ENCODE measurements at places on chromosomes 7 and 10. TPM values are rescaled to one million over a fixed set of nuclear protein-coding genes. Genes with fewer than 3 reads are reported as not detected.

TBC1D12 gene
- total RNA-seq, result 41.8 TPM

UPF2 gene
- total RNA-seq, result 22.4 TPM

EPDR1 gene
- 11.6 TPM for total RNA-seq

ANKRD1 gene
- total RNA-seq, result not detected

GHRHR gene
- total RNA-seq, result 2.2 TPM

NEUROD6 gene
- 325 TPM for total RNA-seq

C10orf53 gene
- not detected for total RNA-seq

HERPUD2 gene
- total RNA-seq, result 16.7 TPM

BMPR1A gene
- total RNA-seq, result 45.0 TPM

PLXNA4 gene
- total RNA-seq, result 89.2 TPM

GIMAP7 gene
- 1.5 TPM for total RNA-seq

CCDC71L gene
- total RNA-seq, result 58.5 TPM

SP4 gene
- 59.0 TPM for total RNA-seq

AIFM2 gene
- 3.9 TPM for total RNA-seq

ACTL6B gene
- total RNA-seq, result 99.6 TPM

ADRA2A gene
- 24.6 TPM for total RNA-seq

THSD7A gene
- total RNA-seq, result 30.5 TPM

FAM3C gene
- 119 TPM for total RNA-seq

ODAD2 gene
- 1.5 TPM for total RNA-seq

FXYD4 gene
- total RNA-seq, result not detected

ZNF503 gene
- total RNA-seq, result 0.98 TPM

MOSPD3 gene
- total RNA-seq, result 13.0 TPM

LRRC4 gene
- total RNA-seq, result 13.5 TPM

LHPP gene
- total RNA-seq, result 8.6 TPM

FAM171A1 gene
- total RNA-seq, result 30.7 TPM

Measured in temporal lobe (tissue), 4 donors.